ENCODE measurements at places on chromosomes 3 and 15. TPM values are rescaled to one million over a fixed set of nuclear protein-coding genes. Genes with fewer than 3 reads are reported as not detected.

The ATP8B4 gene
- 4.2 TPM for total RNA-seq

The ECT2 gene
- total RNA-seq: 48.2 TPM

DNA sequence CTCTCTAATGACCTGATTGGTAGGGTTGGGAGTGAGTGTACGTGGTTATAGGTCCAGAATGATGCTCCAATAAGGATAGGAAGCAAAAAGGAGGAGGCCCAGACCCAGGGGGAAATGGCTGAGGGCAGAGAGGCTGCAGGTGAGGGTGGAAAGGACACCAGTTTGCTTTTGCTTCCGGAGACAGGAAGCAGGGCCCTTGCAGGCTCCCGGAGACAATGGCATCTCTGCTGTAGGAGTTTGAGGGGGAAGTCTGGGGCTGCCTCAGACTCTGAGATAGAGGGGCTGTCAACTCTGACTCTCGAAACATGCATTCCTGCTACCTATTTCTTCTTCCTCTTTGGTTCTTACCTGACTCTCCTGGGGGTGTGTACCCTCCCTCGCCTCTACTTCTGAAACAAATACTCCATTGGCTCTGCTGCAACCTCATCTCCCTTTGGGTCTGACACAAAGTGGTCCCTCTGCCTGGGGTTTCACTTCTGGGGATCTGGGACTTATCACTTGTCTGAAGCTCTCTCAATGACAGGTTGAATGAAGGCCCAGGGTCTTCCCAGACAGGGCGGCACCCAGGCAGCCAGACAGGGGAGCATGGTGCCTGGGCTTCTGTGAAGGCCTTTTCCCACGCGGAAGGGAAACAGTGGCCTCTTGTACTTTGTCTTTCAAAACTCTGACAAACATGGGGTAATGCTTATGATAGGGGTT, 61.5 kb downstream of the CHRD start:
- no peak for DNase-seq

GRCh38 chr3:73442152-73442551, 182.6 kb downstream of the PDZRN3 start:
- no peak for DNase-seq

The USP13 gene
- total RNA-seq: 11.9 TPM

DNA sequence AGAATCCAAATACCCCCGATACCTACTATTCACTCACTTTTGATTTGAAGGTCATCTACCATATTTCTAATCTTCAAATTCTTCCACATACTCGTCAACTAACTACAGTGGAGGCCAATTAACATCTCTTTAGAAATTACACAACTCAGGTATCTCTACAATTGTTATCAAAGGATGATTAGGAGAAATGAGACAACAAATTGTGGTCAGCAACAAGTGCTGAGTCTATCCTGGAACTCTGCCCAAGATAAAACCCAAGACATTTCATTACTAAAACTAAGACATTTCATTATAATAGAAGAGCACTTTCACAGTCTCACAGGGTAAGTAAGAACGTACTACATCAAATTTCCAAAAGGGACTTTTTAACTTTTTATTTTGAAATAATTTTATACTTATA, 100.0 kb downstream of the TBC1D5 start:
- DNase-seq: no peak

GRCh38 chr15:63449731-63450130, 54.7 kb upstream of the USP3 start:
- no peak for DNase-seq

The NR2E3 gene
- total RNA-seq: not detected

The CCR4 gene
- 137 TPM for total RNA-seq

DNA sequence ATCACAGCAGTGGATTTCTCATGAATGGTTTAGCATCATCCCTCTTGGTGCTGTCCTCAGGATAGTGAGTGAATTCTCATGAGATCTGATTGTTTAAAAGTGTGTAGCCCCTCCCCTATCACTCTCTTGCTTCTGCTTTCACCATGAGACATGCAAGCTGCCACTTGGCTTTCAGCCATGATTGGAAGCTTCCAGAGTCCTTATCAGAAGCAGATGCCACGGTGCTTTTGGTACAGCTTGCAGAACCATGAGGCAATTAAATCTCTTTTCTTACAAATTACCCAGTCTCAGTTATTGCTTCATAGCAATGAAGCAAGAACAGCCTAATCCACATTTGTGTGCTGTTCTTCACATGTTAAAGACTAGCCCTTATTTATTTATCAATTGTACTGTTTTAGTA, 495.2 kb upstream of the EPHA6 start:
- DNase-seq: no peak

The GRAMD2A gene
- not detected for total RNA-seq

All from activated CD4-positive, alpha-beta memory T cell treated with anti-CD3 and anti-CD28 coated beads for 36 hours (primary cell).